ENCODE measurements at places on chromosomes 11 and 22. TPM values are rescaled to one million over a fixed set of nuclear protein-coding genes. Genes with fewer than 3 reads are reported as not detected.
A peak's percentile ranks its signal among the peaks of the same experiment; 100 is the strongest.

DNA sequence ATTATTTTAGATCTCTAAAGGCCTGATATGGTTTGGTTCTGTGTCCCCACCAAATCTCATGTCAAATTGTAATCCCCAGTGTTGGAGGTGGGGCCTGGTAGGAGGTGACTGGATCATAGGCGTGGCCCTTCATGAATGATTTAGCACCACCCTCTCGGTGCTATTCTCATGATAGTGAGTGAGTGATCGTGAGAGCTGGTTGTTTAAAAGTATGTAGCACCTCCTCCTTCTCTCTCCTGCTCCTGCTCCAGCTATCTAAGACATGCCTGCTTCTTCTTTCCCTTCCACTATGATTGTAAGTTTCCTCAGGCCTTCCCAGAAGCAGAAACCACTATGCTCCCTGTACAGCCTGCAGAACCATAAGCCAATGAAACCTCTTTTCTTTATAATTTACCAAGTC lies 114.1 kb downstream of the SERGEF start:
- DNase-seq: no peak

Gene CASP1
- 8.8 TPM for total RNA-seq

Gene SMCO4
- total RNA-seq: 37.6 TPM

DNA sequence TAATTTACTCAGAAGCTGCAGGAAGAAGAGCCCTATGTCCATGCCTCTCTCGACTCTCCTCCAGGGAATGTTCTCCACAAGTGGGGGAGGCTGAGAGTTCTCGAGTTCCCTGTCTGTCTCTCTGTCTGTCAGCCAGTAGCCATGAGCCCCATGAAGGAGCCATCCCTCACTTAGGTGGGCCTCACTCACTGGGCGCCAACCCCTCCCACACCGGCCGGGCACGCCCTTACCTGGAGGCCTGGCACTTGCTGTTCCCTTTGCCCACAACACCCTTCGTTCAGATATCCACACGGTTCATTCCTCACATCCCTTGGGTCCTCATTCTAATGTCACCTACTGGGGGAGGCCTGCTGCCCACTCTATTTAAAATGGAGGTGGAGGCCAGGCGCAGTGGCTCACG lies 14.2 kb upstream of the IL10RA start:
- no peak for DNase-seq

Gene PPP1R14B
- 76.4 TPM for total RNA-seq

GRCh38 chr11:67271541-67272284 lies 5.4 kb downstream of the GRK2 start:
- DNase-seq: no peak

Gene KRTAP5-10
- total RNA-seq: not detected

Gene SCN3B
- 0.31 TPM for total RNA-seq

DNA sequence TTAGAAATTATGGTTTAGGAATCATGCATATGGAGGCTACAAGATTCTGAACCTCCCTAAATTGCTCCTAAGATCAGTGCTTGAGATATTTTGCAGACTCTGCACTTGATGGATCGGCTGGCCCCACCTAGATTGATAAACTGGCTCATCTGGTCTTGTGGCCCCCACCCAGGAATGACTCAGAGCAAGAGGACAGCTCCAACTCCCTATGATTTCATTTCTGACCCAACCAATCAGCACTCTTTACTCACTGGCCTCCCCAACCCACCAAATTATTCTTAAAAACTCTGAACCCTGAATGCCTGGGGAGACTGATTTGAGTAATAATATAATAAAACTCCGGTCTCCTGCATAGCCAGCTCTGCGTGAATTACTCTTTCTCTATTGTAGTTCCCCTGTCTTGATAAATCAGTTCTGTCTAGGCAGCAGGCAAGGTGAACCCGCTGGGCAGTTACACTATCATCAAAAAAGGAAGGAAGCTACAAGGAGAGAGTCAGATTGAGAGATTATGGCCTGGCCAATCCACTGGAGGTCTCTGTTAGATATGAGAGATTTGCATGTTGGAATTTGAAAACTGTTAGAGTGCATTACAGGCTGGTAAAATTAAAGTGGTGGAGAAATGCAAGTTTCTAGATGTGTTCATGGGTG lies 245.8 kb downstream of the CSNK2A3 start:
- no peak for DNase-seq

DNA sequence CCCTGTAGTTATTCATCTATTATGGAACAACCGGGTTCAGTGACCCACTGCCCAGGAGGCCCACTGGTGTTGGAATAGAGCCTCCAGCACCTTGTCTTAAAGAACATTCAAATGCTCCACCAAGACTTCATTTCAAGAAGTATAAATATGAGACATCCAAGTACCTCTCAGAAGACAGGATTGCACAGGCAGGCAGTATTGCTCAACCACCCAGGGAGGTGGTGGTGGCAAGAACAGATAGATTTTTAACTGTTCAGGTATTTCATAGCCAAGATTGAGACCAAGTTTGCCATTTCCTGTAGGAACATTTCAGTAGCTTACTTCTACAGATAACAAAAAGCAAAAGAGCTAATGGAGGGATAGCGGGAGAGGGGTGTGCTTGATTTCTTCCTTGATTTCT lies 78.7 kb downstream of the COMMD9 start:
- no peak for DNase-seq

Gene ADM2
- 0.08 TPM for total RNA-seq

Gene ACR
- total RNA-seq: not detected

DNA sequence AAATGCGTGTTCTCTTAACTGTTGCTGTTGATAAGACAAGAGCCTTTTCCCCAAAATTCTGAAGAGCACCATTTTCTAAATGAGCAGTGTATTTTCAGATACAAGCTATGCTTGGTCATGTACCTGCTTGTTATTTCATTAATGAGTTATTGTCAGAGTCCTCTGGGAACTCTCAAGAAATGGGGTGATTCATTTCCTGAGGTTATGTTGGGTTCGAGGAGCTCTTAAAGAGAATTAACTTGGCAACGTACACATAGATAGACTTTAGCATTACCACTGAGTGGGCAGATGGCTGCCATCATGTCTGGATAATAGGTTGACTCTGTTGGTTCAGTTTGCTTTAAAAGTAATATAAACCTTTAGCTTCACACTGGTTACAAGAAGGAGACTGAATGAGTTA lies 87.9 kb upstream of the SORL1-AS1 start:
- no peak for DNase-seq

DNA sequence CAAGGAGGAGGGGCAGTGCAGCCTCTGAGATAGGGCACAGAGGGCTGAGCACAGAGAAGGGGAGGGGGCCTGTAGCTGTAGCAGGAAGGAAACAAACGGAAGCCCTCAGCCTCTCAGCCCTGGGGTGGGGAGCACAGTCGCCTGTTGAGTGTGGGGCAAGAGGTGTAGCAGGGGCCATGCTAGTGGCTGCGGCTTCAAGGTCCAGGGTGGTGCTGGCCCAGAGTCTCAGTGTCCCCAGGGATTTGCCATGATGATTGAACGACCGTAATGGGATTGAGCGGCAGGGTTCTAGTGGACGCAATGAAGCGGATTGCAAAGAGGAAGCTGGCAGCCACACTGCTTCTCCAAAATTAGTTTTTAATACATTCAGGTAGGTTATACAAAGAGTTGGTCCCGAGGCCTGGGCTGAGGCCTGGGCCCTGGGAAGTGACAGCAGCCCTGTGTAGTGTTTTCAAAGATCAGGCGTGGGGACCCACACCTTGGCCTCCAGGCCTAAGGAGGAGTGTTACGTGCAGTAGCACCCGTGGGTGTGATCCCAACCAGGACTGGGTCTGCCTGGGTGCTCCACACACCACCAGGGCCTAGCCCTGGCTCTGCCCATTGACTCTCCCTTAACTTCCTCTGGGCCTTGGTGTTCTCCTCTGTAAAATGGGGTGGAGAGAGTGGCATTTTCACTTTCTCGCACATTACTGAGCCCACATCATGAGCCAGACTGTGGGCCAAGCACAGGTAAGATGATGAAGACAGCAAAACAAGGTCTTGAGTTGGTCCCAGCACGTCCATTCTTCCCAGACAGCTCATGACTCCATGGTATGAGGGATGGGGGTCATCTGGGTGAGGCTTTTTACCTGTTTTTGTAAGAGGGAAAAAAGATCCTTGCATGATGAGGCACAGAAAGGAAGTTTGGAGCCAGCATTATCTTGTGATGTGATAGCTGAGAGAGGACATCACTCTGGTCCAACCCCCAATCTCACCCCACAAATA lies 13.1 kb downstream of the LRRC32 start:
- DNase-seq: no peak

DNA sequence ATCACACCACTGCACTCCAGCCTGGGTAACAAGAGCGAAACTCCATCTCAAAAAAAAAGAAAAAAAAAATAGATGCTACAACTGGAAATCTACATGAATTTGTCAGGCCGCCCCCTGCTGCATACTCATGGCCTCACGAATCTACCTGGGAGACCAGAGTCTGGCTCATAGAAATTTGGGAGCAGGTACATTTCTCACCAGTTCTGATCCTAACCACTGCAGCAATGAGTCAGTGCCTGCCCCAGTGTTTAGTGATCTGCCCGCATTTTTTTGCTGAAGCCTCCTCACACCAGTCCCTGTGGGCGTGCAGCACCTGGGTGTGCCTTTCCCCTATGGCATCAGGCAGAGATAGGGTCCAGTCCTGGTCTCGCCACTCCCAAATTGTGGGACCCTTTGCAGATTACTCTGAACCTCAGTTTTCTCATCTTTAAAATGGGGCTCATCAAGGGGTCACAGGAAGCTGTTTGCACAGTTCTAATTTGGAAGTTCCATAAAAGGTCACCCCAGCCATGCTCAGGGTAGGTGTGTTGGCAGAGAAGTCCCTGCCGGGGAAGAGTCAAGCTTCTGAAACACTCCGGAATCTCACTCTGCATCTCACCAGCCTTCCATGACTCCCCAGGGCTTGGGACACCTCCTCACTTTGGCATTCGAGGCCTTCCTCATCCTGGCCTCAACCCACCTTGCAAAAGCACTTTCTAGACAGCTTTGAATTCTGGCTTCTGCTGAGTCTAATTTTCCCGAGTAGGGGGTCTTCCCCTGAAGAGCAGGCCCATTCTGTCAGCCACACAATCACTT lies 39.3 kb upstream of the LINC01488 start:
- DNase-seq: no peak

DNA sequence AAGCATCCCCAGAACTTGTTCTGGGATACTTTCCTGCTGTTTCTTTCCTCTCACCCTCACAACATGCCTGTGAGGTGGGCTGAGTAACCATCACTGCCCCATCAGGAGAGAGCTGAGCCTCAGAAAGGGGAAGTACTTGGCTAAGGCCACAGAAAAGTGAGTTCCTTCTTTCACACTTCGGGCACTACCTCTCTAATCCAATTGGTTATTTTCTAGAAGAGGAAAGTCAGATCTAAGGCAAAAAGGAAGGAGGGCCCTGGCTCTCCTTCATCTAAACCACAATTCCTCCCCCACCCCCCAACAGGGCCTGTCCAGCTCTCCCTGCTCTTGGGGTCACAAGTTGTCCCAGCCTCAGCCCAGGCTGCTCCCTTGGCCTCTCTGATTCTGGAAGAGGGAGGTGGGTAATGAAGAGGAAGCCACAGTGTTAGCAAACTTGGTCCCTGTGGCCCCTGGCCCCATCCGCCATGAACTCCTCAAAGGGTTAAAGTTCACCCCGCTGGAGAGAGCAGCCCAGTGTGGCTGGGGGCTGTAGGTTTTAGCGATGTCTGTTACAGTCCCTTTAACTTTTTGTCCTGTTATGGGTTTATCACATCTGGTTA lies 34.0 kb downstream of the SLC22A12 start:
- no peak for DNase-seq

- DNase-seq: no peak
Measured at GRCh38 chr11:18191376-18191775, 18.7 kb downstream of the MRGPRX4 start.

DNA sequence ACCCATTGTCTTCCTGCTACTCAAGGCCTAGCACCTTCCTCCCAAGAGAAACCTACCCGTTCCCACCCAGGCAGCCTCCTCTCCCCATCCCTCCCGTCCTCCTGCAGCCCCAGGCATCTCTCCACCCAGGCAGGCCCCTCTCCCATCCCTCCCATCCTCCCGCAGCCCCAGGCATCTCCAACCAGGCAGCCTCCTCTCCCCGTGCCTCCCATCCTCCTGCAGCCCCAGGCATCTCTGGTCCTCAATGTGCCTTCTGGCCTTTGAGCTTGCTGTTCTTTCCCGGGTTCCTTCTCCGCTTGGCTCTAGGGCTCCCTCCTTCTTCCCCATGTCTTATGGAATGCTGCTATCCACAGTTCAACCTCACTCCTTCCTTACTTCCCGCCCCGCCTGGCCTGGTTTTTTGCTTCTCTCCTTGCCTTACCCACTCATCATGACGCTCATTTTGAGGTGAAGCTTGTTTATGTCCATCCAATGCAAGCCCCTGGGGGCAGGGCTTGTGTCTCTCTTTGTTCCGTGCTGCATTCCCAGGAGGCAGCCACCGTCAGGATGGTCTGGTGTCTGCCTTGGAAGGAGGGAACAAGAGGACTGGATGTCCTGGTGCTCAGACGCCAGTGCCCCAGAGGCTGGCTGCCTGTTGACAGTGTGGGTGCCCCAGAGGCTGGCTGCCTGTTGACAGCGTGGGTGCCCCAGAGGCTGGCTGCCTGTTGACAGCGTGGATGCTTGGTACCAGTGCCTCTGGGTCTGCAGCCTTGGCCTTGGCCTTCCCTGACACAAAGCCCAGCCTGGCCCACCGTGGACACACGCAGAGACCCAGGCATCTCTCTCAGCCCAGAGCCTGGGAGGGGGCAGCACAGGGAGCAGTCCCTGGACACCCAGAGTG lies 815.7 kb downstream of the BRD1 start:
- DNase-seq: peak; percentile 55

DNA sequence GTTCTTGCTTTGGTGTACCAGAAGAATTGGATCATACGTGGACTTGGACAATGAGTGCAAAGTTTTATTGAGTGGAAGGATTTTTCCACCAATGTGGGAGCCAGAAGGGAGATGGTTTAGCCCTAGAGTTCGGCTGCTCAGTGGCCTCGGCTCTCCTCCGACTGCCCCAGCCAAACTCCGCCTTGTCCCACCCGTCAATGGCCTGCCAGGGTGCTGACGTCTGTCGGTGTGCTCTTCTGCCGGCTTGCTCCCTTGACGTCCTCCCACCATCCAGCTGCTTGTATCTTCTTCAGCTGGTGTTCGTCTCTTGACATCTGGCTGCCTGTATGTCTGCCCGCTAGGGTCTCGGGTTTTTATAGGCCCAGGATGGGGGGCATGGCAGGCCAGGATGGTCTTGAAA lies 154.8 kb downstream of the APOL5 start:
- DNase-seq: no peak

GRCh38 chr11:19326499-19326898 lies 85.8 kb upstream of the E2F8 start:
- no peak for DNase-seq

Gene CRYBA4
- total RNA-seq: not detected

GRCh38 chr11:70577258-70577603 lies 178.9 kb downstream of the CTTN start:
- DNase-seq: no peak

GRCh38 chr11:110447343-110447742 lies 17.6 kb downstream of the FDX1 start:
- DNase-seq: no peak

DNA sequence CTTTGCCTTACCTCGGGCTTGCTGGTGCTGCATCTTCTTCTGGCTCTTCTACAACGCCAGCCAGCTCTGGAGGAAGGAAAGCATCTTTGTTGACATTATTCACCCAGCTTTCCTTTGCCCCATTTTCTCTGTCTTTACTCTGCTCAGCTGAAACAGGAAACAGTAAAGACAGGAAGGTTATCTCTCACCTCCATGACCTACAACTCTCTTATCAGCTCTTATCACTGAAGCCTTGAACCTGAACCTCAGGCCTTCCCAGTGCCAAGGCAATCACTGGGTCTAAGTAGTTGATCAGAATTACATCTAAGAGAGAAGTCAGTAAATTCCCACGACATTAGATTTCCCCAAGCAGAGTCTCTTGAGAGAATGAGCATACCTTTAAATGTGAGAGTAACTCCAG lies 59.6 kb upstream of the CCDC89 start:
- no peak for DNase-seq

Gene TESMIN
- total RNA-seq: 0.78 TPM
